ENCODE measurements at places on chromosomes 5 and 9. TPM values are rescaled to one million over a fixed set of nuclear protein-coding genes. Genes with fewer than 3 reads are reported as not detected.
A peak's percentile ranks its signal among the peaks of the same experiment; 100 is the strongest.

GRCh38 chr5:36344899-36345298 is 43.2 kb upstream of the RANBP3L start:
- DNase-seq: no peak

PCDHA9 gene
- not detected for polyA plus RNA-seq

DNA sequence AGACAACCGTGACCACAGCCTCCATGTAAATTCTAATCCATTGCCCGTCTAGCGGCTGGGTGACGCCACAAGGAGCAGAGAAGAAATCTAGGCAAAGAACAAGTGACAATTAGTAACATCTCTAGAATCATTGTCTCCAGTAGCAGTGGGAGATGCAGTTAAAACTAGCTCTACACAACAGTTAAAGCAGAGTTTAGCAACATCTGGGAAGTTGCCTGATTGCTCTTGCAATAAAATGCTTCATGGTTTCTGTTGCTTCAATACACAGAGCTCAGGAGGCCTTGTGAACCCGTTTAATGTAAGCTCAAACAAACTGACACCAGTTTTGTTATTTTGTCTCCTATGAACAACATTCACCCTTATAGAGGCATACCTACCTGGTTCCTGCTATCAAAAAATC is 369.8 kb upstream of the PDE4D start:
- no peak for DNase-seq

DNA sequence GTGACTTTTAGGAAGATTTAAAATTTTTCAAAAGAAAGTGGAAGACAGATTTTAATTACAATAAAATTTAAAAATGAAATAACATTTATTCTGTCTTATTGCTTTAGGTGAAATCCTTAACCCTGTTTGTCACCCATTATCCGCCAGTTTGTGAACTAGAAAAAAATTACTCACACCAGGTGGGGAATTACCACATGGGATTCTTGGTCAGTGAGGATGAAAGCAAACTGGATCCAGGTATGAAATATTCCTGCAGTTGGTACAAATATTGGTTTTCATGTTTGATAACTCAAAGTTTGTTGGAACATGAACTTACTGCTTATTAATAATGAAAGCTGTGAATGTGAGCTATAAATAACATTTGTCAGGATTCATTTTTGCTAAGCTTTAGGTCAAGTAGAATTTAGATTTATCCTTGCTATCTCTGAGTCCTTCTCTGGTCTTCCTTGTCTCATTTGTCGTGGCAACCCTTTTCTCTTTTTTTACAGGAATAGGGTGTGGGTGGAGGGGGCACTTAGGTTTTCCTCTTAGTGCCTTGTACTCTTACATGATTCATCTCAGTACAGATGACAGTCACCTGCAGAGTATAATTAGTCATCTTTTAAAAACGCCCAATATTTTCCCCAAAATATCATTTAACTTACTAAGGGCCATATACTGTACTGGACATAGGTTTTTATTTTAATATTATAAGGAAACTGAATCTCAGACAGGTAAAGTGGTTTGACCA is 95.3 kb upstream of the RASGRF2 start:
- DNase-seq: no peak

DNA sequence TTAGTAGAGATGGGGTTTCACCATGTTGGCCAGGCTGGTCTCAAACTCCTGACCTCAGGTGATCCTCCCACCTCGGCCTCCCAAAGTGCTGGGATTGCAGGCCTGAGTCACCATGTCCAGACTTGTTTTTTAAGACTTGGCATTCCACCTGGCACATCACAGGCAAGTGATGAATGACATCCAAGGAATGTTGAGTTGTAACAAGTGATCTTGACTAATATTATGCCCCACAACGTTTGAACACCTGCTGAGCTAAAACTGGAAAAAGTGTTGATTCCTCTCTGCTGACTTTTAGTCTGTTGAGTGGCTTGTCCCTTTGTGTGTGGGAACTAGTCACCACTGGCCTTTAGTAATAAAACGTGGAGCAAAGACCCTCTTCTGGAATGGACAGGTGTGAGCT is 54.6 kb downstream of the SUB1 start:
- DNase-seq: peak; percentile 55

GRCh38 chr5:15365070-15365469 is 134.9 kb upstream of the FBXL7 start:
- no peak for DNase-seq

OXCT1 gene
- 4.6 TPM for polyA plus RNA-seq

DNA sequence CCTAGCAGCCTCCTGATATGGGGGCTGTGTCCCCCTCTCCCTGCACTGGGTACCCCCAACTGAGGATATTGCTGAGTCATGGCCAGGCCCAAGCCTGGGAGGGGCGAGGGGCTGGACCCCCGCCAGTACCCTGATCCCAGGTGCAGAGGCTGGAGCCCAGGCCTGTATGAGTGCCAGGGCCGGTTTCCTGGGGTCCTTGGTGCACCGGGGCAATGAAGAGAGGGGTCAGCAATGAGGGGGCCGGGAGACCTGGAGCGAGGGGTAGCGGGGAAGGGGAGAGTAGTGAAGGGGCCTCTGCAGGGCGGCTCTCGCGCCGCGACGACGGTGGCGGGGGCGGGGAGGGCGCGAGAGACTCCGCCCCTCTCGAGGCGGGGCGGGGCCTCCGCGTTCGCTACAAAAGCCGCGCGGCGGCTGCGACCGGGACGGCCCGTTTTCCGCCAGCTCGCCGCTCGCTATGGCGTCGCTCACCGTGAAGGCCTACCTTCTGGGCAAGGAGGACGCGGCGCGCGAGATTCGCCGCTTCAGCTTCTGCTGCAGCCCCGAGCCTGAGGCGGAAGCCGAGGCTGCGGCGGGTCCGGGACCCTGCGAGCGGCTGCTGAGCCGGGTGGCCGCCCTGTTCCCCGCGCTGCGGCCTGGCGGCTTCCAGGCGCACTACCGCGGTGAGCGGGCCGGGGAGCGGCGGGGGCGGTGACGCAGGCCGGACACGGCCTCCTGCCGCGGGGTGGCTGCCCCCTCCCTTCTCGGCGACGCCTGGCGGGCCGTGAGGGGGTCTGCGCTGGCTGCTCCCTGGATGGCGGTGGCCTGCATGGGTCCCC is at the start of gene SQSTM1:
TSS of gene SQSTM1 (plus strand) at position 423 of the 815 bp plus-strand sequence. CDS start at position 455, 32 bp downstream.
- DNase-seq: no peak

DNA sequence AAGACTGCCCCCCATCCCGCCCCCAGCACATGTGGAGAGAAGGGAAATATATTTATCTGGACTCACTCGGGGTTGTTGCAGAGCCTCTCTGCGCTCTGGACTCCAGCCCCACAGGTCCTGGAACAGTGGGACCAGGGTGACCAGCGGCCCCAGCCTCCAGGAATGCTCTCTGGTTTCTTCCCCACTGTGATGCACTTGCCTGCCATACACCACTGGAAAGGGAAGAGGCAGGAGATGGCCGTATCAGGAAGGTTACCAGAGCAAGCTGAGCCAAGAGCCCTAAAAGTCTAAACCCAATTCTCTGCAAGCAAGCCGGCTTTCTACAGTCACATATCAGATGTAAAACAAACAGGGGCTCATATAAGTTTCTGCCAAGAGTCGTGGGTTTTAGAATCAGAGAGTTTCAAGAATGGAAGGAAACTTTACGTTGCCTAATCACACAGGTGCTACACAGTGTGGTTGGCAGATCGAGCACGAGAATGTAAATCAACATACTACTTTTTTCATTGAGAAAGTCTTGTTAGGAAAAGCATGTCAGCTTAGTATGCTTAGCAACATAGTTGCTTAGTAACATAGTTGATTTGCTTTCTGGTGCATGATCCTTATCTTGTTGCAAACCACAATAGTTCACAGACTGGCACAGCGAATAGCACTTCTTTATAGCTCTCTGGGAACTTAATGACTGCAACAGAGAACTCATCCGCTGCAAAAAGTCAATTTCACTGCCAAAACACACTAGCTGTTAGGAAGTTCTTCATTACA is 201.2 kb downstream of the TARS1 start:
- DNase-seq: no peak

GRCh38 chr5:88770276-88771257 is 112.4 kb downstream of the MEF2C start:
- DNase-seq: no peak

DNA sequence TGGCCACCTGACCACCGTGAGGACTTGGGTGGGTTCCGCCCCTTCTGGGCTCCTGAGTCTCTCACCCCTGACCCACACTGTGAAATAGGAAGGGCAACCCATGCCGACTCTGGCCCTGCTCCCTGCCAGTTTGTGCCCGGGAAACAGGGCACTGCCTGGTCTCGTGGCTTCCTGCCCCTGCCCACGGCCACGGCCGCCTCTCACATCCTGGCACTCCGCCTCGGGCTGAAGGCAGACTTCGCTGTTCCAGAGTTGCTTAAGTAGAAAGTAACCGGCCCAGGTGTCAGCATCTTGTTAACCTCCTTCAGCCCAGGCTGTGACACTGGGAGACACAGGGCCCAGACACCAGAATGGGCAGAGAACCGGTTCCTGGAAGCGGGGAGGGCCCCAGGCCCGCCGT is 68.7 kb upstream of the RNU6ATAC start:
- no peak for DNase-seq

MOB3B gene
- 7.6 TPM for polyA plus RNA-seq

CTXN3 gene
- polyA plus RNA-seq: not detected

TMEFF1 gene
- 0.37 TPM for polyA plus RNA-seq

FAM200C gene
- polyA plus RNA-seq: 2.6 TPM

DNA sequence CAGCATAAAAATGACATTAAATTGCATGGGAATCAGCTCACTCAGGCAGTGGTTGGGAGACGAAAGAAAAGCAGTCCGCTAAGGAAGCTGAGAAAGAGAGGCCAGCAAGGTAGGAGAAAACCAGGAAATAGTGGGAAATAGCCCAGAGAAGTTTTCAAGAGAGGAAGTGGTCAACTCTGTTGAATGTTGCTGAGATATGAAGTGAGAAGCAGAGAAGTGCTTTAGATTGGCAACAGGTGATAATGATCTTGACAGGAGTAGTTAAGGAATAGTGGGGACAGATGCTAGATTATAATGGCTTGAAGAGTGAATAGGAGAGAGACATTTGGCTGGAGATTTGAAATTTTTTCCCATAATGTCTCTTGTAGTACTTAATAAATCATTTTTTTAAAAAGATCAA is 30.8 kb downstream of the CNTRL start:
- DNase-seq: no peak

Data from A549 (cell line).